ENCODE measurements at places on chromosomes 13 and 19.

DNA sequence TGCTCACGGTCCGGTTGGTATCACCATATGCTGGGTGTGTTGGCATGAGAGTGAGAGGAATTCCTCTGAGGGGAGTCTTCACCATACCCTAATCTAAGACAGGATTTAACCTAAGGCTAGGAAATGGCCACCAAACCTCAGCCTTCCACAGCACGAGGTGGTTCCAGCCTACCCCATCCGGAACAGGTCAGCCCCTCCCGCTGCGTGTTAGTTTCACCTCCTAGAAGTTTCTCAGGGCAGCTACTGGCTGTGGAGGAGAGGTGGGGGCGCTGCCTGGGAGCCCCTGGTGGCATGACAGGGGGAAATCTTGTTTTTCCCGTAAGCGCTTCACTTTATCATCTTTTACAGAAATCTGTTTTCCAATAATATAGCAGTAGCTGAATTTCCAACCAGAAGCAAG is 55.1 kb downstream of the RGCC start:
- no peak for DNase-seq

GRCh38 chr13:65971541-65971940 is 1258.6 kb downstream of the PCDH9 start:
- no peak for DNase-seq

DNA sequence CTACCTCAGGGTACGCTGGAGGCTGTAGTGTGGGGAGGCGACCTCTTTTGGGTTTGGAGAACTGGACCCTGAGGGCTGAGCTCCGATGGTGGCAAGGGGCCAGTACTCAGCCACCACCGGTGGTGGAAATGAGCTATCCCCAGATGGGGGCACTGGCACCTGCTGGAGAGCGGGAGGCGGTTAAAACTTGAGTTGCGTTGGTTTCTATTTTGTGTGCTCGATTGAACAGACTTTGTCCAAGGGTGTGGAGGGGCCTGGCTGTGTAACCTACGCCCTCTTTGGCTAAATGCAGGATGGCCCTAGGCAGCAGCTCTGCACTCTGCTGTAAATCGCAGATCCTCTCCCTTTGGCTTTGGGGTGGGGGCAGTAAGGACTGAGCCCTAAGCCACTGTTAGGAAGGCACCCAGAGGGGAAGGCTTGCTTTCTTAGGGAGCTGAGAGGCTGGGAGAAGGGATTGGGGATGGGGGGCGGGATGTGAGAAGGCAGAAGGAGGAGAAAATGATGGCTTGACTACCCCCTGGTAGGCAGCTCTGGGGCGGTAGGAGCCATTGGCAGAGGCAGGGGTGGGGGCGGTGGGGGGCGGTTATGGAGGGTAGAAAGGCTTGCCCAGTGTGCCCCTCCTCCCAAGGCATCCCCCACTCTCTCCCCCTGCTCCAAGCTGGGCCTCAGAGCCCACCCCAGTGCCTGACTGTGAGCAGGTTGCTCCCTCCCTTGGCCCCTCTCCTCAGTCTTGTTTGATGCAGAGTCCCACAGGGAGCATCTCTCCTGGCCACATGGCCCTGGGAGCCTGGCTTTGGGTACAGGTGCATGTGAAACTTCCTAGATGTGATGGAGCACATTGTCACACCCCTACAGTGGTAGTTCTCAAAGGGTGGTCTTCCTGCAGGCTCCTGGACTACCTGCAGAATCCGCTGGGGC is 5.0 kb downstream of the VSTM2B start:
- no peak for DNase-seq

DNA sequence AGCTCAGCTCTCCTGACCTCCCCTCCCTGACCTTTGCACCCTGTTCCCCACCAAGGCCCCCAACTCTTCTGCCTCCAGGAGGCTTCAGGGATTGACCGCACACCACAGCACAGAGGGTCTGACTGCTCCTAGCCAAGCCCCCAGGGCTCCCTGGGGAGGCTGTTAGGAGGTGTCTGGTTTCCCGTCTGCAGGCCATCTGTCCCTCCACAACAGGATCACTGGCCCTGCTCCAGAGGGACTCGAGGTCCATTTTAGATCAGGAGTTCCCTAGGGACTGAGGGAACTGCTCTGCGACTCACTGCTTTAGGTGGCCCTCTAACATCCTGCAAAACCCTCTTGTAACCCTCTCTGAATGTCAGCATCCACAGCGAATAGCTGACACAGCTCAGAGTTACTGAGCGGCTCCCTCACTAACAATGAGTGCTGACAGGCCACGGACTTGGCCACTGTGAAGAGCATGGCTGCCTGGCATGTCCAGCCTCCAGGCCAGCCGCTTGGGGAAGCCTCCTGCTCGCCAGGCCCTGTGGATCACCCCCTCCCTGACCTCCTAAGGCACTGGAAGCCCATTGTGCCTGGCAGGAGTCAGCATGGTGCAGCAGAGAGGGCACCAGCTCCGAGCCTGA is 17.7 kb downstream of the GRIK5 start:
- DNase-seq, result no peak

DNA sequence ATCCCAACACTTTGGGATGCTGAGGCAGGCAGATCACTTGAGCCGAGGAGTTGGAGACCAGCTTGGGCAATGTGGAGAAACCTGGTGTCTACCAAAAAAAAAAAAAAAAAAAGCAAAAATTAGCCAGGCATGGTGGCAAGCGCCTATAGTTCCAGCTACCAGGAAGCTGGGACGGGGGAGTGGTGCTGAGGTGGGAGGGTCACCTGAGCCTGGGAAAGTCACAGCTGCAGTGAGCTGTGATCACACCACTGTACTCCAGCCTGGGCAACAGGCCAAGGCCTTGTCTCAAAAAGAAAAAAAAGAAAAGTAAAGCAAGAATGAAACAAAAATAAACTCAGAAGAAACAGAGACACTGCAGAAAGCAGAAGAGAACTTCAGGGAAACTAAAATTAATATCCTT is 31.6 kb downstream of the MTRF1 start:
- peak; percentile 38 for DNase-seq

- no peak for DNase-seq
Measured at GRCh38 chr13:113526466-113527220, 36.1 kb upstream of the DCUN1D2 start.

DNA sequence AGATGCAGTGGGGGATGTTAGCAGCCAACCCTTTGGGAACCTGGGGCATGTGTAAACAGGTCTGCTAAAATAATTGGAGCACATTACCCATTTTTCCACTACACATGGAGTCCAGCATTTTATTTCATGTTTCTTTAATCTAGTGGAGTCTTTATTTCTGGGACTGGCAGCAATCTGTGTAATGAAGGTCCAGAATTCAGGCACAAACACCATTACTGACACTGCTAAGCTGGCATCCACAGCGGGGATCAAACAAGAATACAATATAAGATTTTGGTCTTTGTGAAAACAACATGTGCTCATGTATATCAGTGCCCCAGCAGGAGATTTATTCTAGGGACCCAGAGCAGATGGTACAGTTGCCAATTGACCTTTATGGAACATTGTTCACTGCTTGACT is 1587.0 kb upstream of the PRR20A start:
- no peak for DNase-seq

DNA sequence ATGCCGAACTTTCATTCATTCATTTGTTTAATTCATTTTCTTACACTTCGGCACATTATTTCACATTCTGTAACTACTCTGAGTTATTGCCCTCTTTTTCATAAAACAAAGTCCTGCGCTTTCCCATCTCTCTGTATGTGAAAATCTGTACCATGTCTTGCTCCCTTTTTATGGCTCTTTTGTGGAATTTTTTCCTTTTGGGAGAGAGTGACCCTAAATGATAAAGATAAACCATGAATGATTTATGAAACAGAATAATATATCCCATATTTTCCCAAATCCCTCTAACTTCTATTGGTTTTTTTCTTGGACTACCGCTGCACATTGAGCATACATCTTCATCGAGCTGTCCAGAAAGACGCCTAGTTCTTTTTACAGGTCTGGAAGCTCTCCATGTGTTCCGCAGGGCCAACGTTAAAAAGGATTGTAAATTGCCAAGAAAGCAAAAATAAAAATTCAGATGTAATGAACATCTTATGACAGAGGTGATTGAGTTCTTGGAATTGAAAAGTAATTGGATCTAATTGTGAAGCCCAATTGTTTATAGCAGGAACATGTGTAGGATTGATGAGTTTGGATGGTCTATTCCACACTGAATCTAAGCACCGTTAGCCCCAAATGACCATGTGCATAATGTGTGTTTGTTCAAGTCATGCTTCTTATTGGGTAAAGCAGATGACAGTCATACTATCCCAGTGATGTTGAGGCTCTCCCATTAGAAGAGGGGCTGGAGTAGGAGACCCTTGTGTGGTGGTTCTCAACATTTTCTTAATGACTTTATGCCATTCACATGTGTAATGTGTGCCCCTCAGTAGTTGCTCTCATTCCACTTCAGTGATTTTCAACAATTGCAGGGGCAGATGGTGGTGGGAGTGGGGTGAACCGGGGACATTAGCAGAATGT is 378.9 kb downstream of the DLEU7 start:
- no peak for DNase-seq

GRCh38 chr13:74444864-74445479 is 310.8 kb upstream of the KLF12 start:
- no peak for DNase-seq

DNA sequence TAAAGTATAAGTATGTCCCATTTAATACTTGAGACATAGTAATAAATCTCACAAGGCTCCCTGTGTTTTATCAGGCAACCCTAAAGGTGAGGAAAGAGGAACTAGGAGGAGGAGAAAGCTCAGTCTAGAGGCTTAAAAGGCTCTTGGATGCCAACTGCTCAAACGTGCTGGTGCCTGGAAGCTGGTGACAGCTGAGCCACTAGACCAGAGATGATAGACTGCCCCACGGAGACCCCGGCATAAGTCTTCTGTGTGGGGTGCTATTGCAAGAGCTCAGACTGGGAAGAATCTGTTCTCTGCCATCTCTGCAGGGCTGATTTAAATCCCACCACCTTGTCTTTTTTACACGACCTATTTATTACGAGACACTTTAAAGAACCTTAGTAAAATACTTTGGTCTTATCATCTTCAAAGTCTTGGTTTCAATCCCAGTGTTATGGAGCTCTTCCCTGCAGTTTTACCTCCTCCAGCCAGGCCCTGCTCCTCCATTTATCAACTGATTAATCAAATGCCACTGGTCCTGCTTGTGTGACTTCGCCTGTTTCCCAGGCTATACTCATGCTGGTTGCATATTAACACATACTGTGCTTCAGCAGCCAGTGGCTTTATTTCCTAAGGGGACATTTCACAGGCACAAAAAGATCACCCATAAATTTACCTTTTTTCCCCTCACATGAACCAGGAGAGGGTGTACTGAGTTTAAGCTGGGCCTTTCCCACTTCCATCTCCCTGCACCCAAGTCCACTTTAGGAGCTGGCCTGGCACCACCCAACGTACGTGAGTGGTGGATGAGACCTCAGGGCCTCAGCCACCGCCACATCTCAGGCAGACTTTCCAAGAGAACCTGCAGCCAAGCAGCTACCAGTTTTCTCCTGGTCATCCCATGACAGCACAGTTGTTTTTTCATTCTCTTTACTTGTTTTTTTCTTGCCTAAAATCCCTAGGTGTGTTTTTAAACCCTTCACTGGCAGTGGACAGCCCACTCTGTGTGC is 7.8 kb upstream of the ATP12A start:
- DNase-seq, result no peak

GRCh38 chr13:113129921-113130750 is 7.5 kb downstream of the F10 start:
- DNase-seq, result peak; percentile 41

GRCh38 chr13:48175185-48175584 is 57.8 kb upstream of the ITM2B start:
- no peak for DNase-seq

- peak; percentile 62 for DNase-seq
Measured at GRCh38 chr19:43425567-43426392, 11.1 kb downstream of the TEX101 start.

- DNase-seq, result no peak
Measured at GRCh38 chr13:106989876-106990275, 421.9 kb upstream of the ARGLU1 start.

DNA sequence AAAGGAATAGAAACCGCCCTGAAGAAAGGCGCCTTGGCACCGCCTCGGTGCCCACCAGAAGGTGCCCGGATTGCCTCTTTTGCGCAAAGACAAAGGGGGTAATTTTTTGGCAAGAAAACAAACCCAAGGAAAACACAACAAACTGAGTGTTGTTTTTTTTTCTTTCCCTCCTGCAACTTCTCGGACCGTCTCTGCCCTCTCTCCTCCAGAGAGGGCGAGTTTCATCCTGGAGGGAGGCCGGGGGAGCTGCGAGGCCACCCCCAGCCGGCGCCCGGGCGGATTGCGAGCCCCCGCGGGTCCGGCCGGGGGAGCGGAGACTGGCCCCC is 2.3 kb downstream of the ZNF536 start:
- DNase-seq, result no peak

- DNase-seq, result no peak
Measured at GRCh38 chr13:49256841-49257240, 9.1 kb downstream of the CDADC1 start.

- DNase-seq, result no peak
Measured at GRCh38 chr13:112796190-112796915, 106.5 kb downstream of the ATP11A start.

DNA sequence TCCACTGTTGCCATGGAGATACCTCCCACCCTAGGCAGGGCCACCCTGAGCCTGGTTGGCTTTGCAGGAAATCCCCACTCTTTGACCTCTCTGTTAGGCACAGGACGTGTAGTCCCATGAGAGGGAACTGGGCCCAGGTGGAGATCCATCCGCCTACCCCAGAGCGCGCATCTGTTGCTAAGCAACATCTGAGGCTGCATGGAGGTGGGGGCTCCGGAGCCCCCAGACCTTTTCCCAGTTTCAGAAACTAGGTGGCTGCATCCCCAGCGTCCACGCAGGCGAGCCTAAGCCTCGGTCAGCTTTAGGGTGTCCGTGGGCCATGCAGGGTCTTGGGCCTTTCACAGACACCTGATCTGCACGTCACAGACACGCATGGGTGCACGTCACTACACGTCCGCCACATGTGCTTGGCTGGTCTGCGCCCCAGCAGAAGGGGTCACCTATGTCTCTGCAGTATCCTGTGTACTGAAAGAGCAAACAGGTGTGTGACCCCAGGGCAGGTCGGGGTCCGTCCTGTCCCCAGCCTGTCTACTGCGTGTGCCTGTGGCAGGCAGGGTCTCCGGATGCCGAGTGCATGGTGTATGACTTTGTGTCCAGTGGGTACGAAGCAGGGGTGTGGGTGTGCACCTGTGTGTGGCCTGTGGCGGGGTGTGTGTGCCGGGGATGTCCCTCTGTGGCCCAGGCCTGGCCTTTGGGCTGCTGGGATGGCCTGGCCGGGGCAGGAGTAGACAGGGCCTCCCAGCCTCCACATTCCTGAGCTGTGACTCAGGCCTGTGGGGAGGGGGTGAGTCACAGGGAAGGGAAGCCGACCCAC is 4.1 kb upstream of the CIRBP start:
- no peak for DNase-seq

DNA sequence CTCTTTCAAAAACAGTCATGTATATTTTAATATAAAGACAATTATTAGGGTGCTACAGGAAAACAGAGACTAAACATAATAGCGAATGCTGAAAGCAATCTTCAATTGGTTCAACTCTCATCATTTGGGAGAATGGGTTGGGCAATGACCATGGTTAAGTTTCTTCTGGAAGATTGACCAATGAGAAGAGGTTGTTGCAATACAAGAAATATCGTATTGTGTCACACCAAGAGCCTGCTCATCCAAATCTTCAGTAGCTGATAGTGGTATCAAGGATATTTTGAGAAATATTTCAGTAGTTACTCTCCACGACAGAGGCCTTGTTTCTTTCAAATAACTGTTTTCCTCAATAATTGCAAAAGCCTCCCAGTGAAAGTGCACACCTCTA is 83.0 kb upstream of the FNDC3A start:
- no peak for DNase-seq

- DNase-seq, result no peak
Measured at GRCh38 chr13:101640788-101641400, 188.4 kb downstream of the ITGBL1 start.

GRCh38 chr13:42495751-42496150 is 78.2 kb upstream of the TNFSF11 start:
- no peak for DNase-seq
